CD4-positive, alpha-beta memory T cell (primary cell): ENCODE measurements at places on chromosomes 7 and 10. TPM values are rescaled to one million over a fixed set of nuclear protein-coding genes. Genes with fewer than 3 reads are reported as not detected.

DNA sequence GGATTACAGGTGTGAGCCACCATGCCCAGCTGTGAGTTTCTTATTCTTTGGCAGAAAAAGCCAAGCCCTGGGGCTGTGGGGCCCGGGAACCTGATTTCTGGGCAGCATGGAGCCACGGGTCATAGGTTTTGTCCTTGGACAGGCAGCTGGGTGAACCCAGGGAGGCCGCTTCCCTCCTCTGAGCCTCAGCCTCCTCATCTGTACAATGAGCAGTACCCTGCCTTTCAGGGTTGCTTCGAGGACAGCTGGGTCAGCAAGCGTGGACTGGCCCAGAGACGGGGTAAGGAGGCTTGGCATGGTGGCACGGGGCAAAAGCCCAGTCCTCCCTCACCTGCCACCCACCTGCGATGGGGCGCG, 84.1 kb upstream of the GNA12 start:
- H3K27me3 ChIP-seq = no peaks in the 10 kb centered on the region
- no peak for DNase-seq
- no peak overlapping the region for H3K4me3 ChIP-seq
- no peaks in the 10 kb centered on the region for H3K4me1 ChIP-seq
- H3K27ac ChIP-seq = no peak overlapping the region

DNA sequence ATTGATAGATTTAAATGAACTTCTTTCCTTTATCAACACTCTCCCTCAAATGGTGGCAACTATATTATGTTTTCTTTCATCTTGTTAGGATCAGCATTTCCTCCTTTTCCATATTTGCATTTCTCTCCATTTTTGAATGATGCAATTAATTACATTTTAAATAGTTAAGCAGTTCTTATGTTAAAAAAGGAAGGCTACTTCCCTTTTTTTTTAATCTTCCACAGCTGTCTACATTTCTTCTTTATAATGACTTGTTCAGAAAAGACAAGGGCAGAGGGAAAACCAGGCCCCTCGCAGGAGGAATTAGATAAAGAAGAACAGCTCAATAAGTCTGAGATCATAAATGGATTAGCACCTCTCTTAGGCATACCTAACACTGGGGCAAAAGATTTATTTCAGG, 208.9 kb downstream of the ARL4A start:
- no peak overlapping the region for H3K27ac ChIP-seq
- H3K27me3 ChIP-seq = no peaks in the 10 kb centered on the region
- DNase-seq = no peak
- no peak overlapping the region for H3K4me3 ChIP-seq

The RGR gene
- total RNA-seq = not detected

GRCh38 chr10:79002336-79002735, 66.4 kb upstream of the ZMIZ1 start:
- no peak overlapping the region for H3K4me3 ChIP-seq
- no peak overlapping the region for H3K27ac ChIP-seq

- no peaks in the 10 kb centered on the region for H3K27me3 ChIP-seq
- no peak for DNase-seq
- no peak overlapping the region for H3K4me3 ChIP-seq
- no peaks in the 10 kb centered on the region for H3K36me3 ChIP-seq
- H3K27ac ChIP-seq = no peak overlapping the region
- no peaks in the 10 kb centered on the region for H3K4me1 ChIP-seq
Observed at GRCh38 chr10:27356738-27357137, 116.1 kb upstream of the ACBD5 start.

DNA sequence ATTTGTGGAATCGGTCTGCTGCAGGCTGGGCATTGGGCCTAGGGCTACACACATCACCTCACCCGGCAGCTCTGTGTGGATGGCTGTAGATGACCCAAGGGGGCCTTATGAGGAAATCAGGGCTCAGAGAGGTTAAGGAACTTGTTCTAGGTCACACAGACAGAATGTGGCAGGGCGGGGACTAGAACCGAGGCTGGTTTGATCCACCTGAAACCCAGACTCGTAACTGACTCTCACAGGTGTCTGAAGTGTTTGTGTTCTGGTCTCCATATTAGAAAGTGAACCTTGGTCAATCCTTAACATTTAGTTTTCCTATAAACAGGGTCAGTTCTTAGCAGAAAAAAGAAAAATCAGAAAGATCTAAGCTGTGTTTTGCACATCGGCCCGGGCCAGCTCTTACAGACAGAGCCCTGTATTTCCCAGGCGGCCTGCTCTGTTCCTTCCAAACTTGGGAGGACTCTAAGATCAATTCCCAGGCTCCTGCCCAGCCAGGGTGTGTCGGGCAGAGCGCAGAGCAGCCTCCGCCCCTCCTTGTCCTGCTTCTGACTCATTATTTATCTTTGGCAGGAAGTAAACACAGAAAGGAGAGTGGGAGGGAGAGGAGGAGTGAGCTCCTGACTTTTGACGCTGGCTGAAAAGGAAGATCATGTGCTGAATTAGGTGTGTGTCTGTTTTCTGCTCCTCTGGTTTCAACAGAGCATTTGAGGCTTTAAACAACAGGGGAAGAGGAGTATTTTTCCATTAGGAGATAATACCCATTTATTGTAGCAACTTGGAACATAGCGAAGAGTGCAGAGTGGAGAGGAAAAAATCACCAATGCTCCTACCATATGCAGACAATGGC, 74.1 kb downstream of the TACC2 start:
- H3K4me3 ChIP-seq = no peak overlapping the region
- H3K36me3 ChIP-seq = no peaks in the 10 kb centered on the region
- no peak overlapping the region for H3K27ac ChIP-seq
- no peaks in the 10 kb centered on the region for H3K4me1 ChIP-seq

GRCh38 chr7:4257146-4258111, 424.7 kb upstream of the FOXK1 start:
- H3K27ac ChIP-seq = no peak overlapping the region
- no peaks in the 10 kb centered on the region for H3K4me1 ChIP-seq
- DNase-seq = no peak
- no peaks in the 10 kb centered on the region for H3K36me3 ChIP-seq
- no peaks in the 10 kb centered on the region for H3K27me3 ChIP-seq
- H3K4me3 ChIP-seq = no peak overlapping the region

The SH2D4B gene
- 0.17 TPM for total RNA-seq

The COX15 gene
- 32.1 TPM for total RNA-seq

DNA sequence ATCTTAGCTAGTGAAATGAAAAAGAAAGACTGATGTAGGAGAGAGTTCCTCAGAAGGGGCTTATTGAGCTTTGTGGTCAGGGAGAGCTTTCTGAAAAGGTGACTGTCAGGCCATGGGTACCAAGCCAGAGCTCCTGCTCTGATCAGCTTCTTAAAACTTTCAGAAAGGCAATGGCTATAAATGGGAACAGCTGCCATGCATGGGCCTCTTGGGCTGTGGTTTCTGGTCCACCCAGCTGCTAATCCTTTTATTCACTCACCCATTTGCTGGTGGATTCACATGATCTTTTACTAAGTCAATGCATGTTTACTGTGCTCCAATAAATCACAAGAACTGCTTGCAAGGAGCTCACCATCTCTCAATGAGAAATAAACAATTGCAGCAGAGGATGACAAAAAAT, 60.1 kb upstream of the ZPBP start:
- no peak for DNase-seq
- H3K27me3 ChIP-seq = no peaks in the 10 kb centered on the region
- no peaks in the 10 kb centered on the region for H3K36me3 ChIP-seq
- no peak overlapping the region for H3K4me3 ChIP-seq
- H3K4me1 ChIP-seq = peaks cover 36% of the 10 kb centered on the region
- no peak overlapping the region for H3K27ac ChIP-seq

DNA sequence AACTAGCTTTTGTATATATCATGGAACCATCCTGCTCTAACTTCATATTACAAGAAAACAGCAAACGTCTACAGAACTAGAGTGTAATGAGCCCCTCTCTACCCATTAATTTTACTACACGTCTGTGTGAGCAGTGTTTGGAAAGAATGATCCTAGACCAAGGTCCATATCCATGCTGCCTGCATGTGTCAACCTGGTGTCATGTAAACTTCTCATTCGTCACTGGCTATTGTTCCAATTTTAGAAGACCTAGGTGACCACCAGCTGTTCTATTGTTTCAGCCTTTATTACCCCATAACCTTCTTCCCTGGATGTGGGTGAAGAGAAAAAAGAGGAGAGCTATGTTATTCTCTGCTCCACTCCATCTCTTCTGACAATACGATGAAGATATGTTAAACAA, 77.1 kb downstream of the CREM start:
- no peaks in the 10 kb centered on the region for H3K27me3 ChIP-seq
- DNase-seq = no peak
- H3K36me3 ChIP-seq = no peaks in the 10 kb centered on the region
- H3K27ac ChIP-seq = no peak overlapping the region
- no peak overlapping the region for H3K4me3 ChIP-seq

The PROSER2 gene
- 1.3 TPM for total RNA-seq

The POU6F2 gene
- total RNA-seq = not detected

DNA sequence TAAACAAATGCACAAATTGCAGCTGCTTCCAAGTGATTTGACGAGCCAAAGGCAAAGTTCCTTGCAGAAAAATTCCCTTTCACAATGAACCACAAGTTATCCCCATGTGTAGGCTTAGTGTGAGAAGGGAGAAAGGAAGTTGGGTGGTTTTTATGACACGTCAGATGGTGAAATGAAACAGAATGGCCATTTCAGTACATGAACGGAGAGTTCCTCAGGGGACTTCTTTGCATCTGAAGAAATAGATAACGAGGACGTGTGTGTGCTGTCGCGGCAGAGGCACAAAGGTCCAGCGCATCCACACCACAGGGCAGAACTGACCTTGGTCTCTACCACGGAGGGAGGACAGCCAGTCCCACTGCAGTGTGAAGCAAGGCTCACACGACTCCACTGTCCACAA, 135.9 kb downstream of the PAXIP1 start:
- H3K36me3 ChIP-seq = no peaks in the 10 kb centered on the region
- no peak overlapping the region for H3K4me3 ChIP-seq
- no peaks in the 10 kb centered on the region for H3K4me1 ChIP-seq
- H3K27ac ChIP-seq = no peak overlapping the region

DNA sequence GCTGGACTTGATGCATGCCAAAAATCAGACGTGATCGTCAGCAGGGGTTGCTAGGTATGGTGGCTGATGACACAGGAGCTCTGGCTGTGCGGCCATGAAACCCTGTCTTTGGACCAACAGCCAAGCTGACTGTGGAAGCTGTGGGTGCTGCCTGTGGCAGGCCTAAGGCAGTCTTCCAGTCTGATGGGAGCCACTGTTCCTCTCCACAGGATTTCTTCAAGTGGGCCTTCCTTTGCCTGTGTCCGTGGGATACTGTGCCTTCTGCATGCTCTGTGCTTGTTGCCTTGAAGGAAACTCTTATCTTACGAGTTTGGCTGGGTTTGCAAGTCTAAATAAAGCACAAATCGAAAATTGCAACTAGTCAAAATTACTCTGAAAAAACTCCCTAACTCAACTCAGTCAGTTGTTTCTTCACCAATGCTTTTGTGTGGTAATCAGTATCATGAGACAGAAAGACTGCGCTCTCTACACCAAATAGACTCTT, 101.9 kb upstream of the PDLIM1 start:
- no peaks in the 10 kb centered on the region for H3K27me3 ChIP-seq
- no peak for DNase-seq
- H3K4me3 ChIP-seq = no peak overlapping the region
- no peak overlapping the region for H3K27ac ChIP-seq

The UBTD1 gene
- 1.9 TPM for total RNA-seq

- no peak overlapping the region for H3K27ac ChIP-seq
- no peaks in the 10 kb centered on the region for H3K36me3 ChIP-seq
- no peak overlapping the region for H3K4me3 ChIP-seq
- no peaks in the 10 kb centered on the region for H3K27me3 ChIP-seq
- DNase-seq = no peak
Observed at GRCh38 chr7:132055336-132056120, 499.1 kb upstream of the PODXL start.

GRCh38 chr7:8353991-8354390, 79.4 kb upstream of the NXPH1 start:
- H3K27me3 ChIP-seq = no peaks in the 10 kb centered on the region
- no peaks in the 10 kb centered on the region for H3K36me3 ChIP-seq
- DNase-seq = no peak
- H3K27ac ChIP-seq = no peak overlapping the region

GRCh38 chr10:4051641-4052151, 266.7 kb upstream of the KLF6 start:
- DNase-seq = no peak
- no peaks in the 10 kb centered on the region for H3K27me3 ChIP-seq
- no peaks in the 10 kb centered on the region for H3K4me1 ChIP-seq
- H3K27ac ChIP-seq = no peak overlapping the region

The TMEM184A gene
- not detected for total RNA-seq

DNA sequence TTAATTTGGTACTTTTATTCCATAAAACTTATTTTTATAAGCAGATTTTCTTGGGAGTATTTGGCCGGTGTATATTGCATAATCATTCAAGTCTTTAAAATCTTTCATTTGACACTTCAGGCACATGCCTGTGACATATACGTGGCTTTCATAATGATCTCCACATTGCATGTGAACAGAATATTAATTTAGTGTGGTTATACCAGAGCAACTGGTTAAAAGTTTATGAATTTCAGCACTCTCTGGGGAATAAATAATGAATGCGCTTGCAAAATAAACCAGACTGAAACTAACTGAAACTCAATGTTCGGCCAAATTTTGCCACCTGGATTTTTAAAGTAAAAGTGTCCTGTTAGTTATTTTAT, 242.3 kb downstream of the GLI3 start:
- DNase-seq = no peak
- H3K36me3 ChIP-seq = no peaks in the 10 kb centered on the region
- no peaks in the 10 kb centered on the region for H3K4me1 ChIP-seq
- H3K4me3 ChIP-seq = no peak overlapping the region

The AASS gene
- total RNA-seq = 2.6 TPM

The MEOX2 gene
- not detected for total RNA-seq

The TEX47 gene
- total RNA-seq = not detected

The MDFIC gene
- 78.0 TPM for total RNA-seq

The GFRA1 gene
- total RNA-seq = not detected

- H3K27me3 ChIP-seq = no peaks in the 10 kb centered on the region
- H3K27ac ChIP-seq = no peak overlapping the region
- DNase-seq = no peak
- no peaks in the 10 kb centered on the region for H3K4me1 ChIP-seq
Observed at GRCh38 chr10:124566222-124566888, 104.7 kb downstream of the LHPP start.
